Activated CD4-positive, alpha-beta T cell treated with anti-CD3 and anti-CD28 coated beads for 4 hours (primary cell): ENCODE measurements at places on chromosomes 3 and 15.
A peak's percentile ranks its signal among the peaks of the same experiment; 100 is the strongest.

DNA sequence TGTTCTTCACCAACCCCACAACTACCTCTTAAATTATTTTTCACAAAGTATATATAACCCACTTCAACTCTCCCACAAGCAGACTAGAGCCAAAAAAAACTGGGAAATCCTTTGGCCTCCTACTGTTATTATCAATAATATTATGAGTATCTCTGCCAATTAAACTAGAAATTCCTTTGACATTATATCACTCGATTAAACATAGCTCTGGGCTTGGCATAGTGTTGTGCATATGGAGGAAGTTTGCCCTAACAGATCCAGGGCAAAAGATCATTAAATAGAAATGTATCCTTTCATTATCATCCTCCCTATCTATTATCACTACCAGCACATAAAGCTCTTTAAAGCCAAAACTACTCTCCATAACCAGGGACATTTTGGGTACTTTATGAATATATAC is 74.9 kb downstream of the OSBPL10 start:
- no peak for DNase-seq

- DNase-seq: peak; percentile 18
Measured at GRCh38 chr3:12948891-12949711, 107.7 kb upstream of the RPL32 start.

DNA sequence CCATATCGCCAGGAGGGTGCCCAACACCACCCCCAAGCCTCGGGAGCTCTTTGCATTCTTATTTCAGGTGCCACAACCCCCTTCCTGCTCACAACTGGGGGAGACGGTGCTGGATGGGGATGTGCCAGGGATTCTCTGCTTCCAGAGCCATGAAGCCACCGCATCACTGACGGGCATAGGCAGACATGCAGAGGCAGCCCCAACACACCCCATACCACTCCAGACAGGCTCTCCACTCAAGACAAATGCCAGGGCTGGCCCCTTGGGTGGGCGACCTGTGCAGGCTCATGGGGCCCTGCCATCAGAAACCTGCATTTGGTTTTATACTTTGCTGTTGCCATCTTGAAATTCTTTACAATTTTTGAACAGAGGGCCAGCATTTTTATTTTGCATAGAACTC is 27.0 kb upstream of the TRPM1 start:
- DNase-seq: no peak

DNA sequence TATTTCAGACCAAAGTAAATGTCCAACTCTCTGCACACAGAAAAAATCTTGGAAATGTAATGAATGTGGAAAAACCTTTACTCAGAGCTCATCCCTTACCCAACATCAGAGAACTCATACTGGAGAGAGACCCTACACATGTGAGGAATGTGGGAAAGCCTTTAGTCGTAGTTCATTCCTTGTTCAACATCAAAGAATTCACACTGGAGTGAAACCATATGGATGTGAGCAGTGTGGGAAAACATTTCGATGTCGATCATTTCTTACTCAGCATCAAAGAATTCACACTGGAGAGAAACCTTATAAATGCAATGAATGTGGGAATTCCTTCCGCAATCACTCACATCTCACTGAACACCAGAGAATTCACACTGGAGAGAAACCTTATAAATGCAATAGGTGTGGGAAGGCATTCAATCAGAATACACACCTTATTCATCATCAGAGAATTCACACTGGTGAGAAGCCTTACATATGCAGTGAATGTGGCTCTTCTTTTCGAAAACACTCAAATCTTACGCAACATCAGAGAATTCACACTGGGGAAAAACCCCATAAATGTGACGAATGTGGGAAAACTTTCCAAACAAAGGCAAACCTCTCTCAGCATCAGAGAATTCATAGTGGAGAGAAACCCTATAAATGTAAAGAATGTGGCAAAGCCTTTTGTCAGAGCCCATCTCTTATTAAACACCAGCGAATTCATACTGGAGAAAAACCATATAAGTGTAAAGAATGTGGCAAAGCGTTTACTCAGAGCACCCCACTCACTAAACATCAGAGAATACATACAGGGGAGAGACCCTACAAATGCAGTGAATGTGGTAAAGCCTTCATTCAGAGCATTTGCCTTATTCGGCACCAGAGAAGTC is 8.0 kb upstream of the ZNF501 start:
- DNase-seq: no peak
